ENCODE measurements at places on chromosomes 2 and 18.

GRCh38 chr2:3482363-3482821 is 36.9 kb downstream of the ADI1 start:
- DNase-seq: no peak

GRCh38 chr2:121159291-121160071 is 125.5 kb downstream of the TFCP2L1 start:
- no peak for DNase-seq

DNA sequence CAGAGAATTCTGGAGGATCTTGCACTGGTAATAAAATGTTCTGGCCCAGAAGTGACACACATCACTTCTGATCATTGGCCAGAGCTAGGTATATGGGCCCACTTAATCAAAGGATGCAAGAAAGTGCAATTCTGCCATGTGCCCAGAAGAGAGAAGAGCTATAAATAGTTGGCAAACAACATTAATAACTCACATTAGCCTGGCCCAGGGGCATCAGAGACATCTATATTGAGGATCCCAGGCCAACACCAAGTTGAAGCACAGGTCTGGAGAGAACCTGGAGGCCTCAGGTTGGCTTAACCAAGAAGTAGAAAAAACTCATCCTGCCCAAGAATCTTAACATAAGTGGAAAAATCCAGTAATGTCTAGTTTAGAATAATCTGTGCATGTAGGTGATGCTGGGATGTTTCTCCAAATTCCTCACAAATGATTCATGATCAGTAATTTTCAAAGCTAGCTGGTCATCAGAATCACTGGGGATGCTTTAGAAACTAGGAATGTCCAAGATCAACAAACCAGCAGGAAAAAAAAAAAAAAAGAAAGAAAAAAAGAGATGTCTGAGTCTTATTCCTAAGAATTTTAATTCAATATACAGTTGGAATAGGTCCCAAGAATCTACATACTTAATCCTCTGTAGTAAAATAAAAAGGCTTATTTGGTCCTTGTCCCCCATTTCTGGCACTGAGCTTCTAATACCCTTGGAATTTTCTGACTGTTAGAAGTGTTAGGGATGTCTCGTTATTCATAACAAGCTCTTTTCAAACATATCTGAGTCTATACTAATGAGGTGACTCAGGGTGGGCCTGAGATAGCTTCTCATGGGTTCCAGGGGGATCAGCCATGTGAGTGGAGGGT is 35.0 kb upstream of the EVA1A start:
- no peak for DNase-seq

DNA sequence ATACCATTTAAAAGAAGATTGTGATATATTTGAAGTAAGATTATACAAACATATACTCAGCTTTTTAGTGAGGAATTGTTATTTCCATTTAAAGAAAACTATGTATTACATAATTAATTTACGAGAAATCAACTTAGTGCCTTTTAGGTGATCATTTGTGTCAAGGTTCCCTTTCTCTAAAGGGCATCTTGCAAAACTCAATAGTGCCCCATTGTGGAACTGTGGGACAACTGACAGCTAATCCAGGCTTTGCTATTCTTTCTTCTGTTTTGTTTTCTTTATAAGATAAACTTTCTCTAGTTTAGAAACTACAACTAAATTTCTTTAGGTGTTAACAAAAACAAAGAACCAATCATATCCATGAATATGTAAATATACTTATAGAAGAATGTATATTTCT is 24.3 kb upstream of the VIT start:
- no peak for DNase-seq

DNA sequence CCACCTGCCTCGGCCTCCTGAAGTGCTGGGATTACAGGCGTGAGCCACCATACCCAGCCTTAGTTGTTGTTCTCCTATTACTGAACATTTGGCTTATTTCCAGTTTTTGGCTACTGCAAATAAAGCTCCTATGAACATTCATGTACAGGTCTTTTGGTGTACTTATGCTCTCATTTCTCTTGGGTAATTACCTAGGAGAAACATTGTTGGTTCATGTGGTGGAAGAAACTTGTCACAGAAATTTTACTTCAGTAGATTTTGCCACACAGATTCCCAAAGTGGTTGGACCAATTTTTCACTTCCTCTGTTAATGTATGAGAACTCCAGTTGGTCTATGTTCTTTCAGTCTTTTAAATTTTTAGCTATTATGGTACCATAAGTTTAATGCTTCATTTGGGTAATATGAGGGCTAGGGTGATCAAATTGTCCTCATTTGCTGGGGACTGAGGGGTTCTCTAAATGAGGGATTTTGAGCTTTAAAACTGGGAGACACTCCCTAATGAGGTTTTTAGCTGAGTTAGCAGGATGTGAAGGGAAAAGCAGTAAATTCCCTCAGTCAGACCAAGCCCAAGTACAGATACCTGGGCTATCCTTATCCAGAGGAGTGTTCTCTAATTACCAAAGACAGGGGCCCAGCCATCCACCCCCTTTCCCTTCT is 33.9 kb downstream of the MTA3 start:
- DNase-seq: no peak

- DNase-seq: no peak
These were observed 33.1 kb downstream of the RBFA start for GRCh38 chr18:80067321-80067720.

- DNase-seq: no peak
These were observed 407.6 kb upstream of the KCNH7 start for GRCh38 chr2:163246135-163246534.

GRCh38 chr2:113064898-113065297 is 2.9 kb upstream of the IL1F10 start:
- DNase-seq: no peak

GRCh38 chr2:206783718-206784117 is 18.3 kb downstream of the FASTKD2 start:
- DNase-seq: no peak

DNA sequence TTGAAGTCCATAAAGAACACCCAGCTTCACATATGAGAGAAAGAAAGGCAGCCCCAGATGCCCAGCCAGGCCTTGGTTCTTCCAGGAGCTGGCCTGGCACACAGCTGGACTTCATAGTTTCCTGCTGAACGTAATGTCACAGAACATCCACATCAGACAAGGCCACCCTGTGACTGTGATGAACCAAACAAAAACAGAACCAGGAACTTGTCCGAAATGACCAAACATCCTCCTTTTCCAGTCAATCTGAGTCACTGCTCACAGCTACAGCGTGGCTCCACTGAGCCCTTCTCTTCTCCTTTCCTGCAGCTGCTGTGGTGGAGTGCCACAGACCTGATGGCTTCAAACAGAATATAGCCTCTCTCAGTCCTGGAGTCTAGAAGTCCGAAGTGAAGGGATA is 45.4 kb upstream of the PAPOLG start:
- DNase-seq: no peak

- DNase-seq: no peak
These were observed 41.0 kb downstream of the ABHD3 start for GRCh38 chr18:21663578-21663977.

- DNase-seq: no peak
These were observed 4.3 kb upstream of the SPATS2L start for GRCh38 chr2:200301953-200302858.

DNA sequence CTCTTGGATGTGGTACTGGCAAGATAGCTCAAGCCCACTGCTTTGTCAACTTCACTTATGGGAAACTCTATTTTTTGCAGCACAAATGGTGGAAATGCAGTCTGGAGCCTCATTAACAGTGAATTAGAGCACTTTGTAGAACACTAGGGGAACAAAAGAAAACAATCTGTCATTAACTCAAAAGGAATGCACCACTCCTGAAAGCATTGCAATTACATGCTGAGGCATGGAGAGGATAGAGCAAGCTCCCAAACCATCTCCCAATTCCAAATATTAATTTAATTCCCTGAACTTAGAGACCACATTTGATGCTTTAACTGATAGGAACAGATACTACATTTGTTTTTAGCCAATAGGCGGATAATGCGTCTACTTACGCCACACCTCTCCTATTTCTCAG is 32.8 kb upstream of the TANC1 start:
- no peak for DNase-seq

DNA sequence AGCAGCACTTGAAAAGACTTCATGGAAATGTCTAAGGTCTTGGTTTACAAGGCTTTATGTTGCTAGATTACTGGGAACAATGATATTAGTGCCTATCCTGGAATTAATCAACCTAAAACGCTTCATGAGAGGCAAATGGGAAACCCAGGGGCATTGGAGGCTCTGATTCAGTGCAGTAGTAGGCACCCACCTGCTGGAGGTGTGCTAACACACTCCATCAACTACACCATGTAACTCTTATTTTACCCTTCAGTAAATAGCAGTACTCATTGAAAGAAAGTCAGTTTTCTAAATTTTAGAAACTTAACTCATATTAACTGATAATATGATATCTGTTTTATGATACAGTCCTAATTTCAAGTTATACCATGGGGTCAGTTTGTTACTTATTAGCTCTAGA is 17.4 kb upstream of the HNRNPA3 start:
- DNase-seq: no peak

GRCh38 chr2:73987109-73987947 is 2.6 kb downstream of the TET3 start:
- no peak for DNase-seq
